Cortex of kidney (tissue), 1 donor: ENCODE measurements at places on chromosomes 11 and 22.

DNA sequence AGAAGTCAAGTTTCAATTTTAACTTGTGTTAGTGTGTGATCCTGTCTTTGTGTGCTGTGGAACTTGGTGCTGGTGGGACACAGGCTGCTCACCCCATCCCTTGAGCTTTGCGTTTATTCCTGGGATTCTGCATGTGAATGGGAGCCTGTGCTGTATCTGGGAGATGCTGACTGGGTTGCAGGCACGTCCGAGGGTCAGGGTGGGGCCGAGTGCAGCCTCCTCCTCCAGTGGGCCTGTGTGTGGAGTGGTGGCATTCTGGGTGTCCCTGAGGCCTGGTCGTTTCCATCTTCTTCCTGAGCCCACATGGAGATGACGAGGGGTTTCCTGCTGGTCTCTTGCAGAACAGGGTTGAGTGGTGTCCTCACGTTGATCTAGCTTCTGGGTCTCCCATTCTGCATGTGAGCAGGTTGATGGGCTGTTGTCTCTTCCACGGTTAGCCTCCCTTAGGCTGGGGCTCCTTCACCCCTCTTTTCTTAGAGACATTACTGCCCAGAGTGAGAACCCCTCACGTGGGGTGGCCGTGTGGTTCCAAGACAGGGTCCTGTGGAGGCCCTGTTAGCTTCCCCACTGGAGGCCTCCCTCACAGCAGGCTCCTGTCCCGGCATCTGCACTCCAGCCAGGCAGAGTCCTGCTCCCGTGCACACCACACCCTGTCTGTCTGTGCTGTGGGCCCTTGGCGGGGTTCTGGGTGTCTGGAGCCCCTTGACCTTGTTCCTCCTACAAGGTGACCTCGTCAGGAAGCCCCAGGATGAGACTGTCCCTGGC, 4.9 kb downstream of the PTDSS2 start:
- no peak for DNase-seq

GRCh38 chr11:64854534-64855502, 10.4 kb upstream of the CDC42BPG start:
- DNase-seq: no peak

DNA sequence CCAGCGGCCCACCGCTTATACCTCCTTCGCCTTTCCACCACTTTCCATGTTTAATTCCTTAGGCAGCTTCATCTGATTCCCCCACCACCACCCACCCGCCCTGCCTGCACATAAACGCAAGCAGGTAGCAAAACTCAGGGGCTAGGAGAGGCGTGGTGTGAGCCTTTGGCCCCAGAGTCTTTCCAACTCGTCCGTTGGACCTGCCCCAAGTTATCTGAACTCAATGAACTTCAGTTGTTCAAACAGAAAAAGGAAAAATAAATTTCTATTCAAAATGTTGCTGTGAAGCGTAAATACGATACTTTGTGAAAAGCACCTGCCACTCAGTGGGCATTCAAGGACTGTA, 814 bp upstream of the CDON start:
- no peak for DNase-seq

DNA sequence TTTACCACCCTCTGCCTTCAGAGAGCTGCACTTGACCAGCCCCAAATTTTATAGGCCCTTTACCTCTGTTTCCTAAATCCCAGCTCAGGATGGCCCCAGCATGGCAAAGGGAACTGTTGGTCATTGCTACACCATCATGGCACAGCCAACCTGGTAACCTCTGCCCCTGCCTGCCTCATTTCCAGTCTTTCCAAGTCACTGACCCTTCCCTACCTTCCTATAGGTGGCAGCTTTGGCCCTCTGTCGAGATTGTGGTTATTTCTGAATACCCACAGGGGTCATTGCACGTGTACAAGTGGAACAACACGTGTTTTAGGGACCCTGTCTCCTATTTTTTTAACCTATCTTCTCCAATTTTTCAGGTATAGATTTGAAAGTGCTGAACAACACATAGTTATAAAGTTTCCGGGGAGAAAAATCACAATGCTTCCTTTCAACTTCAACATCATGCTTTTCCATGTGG, 2.8 kb downstream of the GALNT18 start:
- DNase-seq: no peak

DNA sequence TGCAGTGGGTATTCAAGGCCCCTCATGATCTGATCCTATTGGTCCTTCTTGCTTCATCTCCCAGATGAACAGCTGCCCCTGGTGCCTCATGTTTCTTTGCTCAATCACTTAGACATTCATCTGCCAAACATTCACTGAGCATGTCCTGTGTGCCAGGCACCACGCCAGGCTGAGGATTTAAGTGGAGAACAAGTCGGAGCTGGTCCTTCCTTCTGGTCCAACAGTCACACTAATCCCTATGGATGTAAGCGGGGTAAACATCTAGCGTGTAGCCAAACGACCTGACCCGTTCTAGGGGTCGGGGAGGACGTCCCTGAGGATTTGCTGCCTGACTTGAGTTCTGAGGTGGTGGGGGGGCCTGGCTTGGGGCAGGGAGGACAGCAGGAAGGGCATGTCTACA, 21.9 kb downstream of the ZMAT5 start:
- DNase-seq: no peak

- DNase-seq: no peak
These were observed 87.5 kb downstream of the YAP1 start for GRCh38 chr11:102197670-102198139.

- DNase-seq: no peak
These were observed 524.2 kb upstream of the CHORDC1 start for GRCh38 chr11:90747057-90747456.

GRCh38 chr22:50302041-50302541, 5.4 kb downstream of the PLXNB2 start:
- DNase-seq: no peak

GRCh38 chr11:113496026-113496651, 20.9 kb upstream of the DRD2 start:
- no peak for DNase-seq

GRCh38 chr11:131686836-131687235, 316.4 kb downstream of the NTM start:
- DNase-seq: no peak

GRCh38 chr11:1641096-1641495, 11.5 kb downstream of the KRTAP5-5 start:
- DNase-seq: no peak

DNA sequence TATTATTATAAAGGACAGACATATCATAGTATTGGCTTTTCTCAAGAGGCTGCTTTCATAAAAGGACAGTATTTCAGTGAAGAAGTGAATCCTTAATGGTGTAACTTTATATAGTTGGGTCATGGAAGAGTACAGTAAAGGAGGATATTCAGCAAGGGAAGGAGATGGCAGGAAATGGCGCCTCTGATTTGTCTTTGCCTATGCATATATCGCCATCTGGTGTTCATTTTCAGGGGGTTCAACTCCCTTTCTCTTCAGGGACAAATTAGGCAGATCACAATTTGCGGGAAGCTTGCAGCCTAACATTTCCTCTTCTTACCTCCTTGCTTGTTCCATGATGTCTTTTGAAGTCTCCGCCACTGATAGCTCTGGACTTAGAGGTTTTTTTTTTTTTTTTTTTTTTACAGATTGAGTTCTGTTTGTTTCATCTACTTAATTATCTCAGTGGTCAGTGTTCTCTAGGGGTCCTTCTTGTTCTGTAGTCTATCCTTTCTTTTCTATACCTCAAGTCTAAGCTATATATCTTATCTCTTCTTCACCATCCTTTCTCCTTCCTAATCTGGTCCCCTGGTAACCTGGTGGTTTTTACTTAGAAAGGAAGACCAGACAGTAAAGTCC, 21.8 kb upstream of the RRM1 start:
- DNase-seq: no peak

- DNase-seq: no peak
These were observed 58.6 kb downstream of the MACROD1 start for GRCh38 chr11:64107303-64107702.

DNA sequence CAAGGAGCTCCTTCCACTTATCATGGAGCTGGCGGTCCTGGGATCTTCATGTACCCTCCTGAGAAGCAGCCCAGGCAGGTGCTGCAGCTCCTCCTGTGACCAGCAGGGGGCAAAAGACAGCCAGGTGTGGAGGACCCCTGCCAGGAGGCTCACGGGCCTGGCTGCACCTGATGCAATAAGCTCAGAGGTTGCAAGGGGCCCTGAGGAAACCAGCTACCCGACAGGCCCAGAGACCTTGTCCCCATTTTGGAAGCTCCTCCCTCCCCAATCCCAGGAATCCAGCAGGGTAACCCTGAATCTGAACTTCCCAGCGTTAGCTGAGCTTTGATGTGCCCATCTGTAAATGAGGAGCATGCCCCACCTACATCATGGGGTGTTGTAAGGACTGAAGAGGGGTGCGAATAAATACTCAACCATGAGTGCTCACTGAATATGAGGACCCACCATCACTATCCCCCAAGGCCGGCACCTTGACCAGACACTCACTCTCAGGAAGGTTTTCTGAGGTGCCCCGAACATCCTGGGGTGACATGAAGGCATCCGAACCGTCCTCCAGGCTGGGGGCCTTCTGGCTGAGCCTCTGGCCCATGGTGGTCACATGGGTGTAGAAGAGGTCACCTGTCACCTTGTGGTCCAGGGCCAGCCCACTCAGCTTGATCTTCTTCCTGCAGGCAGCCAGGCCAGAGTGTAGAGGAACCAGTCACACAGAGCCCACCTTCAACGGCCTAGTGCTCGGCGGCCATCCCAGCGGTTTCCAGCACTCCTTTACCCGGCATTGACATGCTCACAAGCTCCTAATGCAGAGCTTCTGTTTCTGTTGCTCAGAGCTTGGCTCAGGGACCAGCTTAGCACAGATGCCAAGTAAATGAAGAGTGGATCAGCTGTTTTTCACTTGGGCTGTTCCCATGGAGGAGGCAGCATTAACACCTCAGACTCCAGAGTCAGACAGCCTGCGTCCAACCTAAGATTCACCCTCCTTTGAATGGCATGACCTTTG, 21.7 kb downstream of the SLC43A1 start:
- DNase-seq: no peak

DNA sequence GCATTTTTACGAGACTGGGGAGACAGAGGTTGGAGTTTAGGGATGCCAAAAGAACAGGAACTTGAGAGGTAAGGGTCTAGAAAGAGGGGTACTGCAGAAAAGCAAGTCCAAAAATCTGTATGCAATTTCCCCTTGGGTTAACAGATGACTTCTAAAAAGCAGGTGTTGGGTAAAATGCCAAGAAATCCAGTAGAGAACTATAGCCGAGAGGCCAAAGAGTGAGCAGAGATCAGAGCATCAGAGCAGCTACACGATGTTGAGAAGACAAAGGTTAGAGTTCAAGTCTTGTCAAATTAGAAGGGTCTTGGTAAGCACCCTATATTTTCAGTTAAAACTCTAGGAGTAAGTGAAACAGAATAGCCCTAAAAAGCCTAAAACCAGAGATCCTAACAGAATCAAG, 145.2 kb downstream of the FCHSD2 start:
- no peak for DNase-seq

DNA sequence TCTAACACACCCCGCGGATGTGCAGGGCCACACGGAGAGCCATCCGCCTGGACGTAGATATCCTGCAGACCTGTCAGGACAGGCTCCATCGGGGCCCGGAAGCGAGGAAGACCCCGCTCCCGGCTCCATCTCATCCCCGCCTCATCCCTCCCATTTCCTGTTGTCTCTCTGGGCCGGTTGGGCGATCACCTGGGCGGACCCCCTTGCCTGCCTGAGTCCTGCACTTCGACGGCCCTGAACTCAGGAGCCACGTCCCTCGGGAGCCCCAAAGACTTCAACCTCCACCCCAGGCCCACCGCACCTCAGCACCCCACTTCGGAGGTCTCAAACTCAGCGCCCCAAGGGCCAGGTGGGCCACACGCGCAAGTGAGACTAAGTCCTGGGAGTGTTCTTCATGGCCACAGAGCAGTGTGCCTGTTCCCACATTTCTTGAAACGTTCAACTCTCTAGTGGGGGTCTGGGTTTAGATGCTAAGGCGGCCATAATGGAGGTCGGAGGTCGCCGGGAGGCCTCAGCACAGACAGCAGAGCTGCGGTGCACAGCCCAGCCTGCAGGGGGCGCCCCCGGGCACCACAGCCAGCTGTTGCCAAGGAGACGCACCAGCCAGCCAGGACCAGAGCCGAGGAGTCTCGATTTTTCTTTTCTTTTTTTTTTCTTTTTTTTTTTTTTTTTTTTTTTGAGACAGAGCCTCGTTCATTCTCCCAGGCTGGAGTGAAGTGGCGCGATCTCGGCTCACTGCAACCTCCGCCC, 26.0 kb upstream of the FADD start:
- DNase-seq: no peak

DNA sequence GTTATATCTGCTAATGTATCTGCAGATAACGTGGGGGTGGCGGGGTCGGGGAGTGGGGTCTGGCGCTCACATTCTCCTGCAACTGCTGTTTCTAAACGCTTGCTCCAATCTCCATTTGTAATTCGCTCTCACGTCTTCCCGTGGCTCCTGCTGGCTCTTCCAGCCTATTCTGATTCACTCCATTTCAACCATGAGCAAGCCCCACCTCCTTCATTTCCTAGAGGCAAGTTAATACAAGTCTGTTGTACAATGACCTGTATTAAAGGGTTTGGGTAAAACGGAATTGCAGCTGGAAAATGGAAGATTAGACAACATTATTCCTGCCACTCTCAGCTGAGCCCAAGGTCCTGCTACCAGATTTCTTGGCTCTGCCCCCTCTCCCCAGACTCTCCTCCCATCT, 132.3 kb downstream of the CSNK2A3 start:
- DNase-seq: no peak

- DNase-seq: no peak
These were observed 101.4 kb upstream of the NARS2 start for GRCh38 chr11:78676026-78676557.

- no peak for DNase-seq
These were observed 112.9 kb upstream of the DDI1 start for GRCh38 chr11:103923451-103923931.

DNA sequence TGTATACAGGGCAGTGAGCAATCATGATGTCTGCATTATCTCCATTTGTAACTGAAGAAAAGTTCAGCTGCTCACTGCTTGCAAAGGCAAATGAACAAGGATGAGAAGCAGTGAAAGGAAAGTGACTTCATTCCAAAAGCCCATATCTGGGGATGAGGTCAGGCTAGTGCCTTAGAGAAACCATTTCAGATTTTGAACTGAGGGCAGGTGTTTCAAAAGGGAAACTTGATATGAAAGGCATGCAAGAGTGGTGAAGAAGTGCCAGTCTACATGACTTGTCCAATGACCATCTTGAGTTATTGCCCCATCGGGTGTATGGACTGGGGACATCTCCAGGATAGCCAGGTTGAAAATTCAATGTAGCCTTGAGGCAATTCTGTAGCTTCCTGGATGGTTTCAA, 7.3 kb upstream of the APOL4 start:
- DNase-seq: no peak

DNA sequence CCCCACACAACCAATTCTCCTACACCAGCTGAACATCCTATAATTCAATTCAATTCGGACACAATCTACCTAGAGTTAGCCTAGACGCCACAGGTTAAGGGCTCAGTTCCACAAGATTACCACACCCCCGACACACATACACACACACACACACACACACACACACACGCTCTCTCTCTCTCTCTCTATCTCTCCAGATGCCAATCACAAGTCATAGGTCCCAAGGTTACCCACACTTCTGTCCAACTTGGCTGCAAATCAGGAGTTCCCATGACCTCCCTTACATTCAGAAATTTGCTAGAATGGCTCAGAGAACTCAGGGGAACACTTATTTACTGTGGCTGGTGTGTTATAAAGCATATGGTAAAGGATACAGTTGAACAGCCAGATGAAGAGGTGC, 204.0 kb downstream of the DBX1 start:
- DNase-seq: no peak

GRCh38 chr11:90392692-90393091, 169.8 kb upstream of the CHORDC1 start:
- DNase-seq: no peak

- no peak for DNase-seq
These were observed 340.1 kb downstream of the MN1 start for GRCh38 chr22:27461470-27461869.
